ENCODE measurements at places on chromosomes 12 and 14.

- no peak for DNase-seq
Observed at GRCh38 chr12:19033244-19033643, 96.3 kb upstream of the PLEKHA5 start.

- DNase-seq: peak; percentile 28
Observed at GRCh38 chr12:131795690-131796410, 32.3 kb upstream of the MMP17 start.

DNA sequence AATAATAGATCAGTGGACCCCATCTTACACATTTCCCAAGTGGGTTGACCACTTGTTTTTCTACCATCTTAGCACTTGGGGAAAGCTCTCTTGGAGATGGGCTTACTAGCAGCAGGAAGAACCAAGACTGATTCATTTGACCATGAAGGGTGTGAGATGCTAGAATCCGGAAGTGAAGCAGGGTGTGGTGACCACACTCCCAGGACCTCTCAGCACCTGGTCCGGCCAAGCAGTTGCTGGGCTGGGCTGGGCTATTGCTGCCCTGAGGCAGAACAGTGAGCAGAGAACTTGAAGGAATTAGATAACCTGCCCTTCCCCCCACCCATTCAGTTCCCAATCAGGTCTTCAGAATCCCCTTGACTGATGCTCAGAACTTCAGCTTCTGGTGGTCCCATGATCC, 24.4 kb downstream of the ADCY6 start:
- DNase-seq: no peak

- no peak for DNase-seq
Observed at GRCh38 chr12:109741970-109742703, 28.5 kb downstream of the FAM222A start.

GRCh38 chr12:109679501-109680263, 33.9 kb upstream of the FAM222A start:
- DNase-seq: no peak

- DNase-seq: no peak
Observed at GRCh38 chr12:124992874-124993625, 395 bp upstream of the BRI3BP start.

DNA sequence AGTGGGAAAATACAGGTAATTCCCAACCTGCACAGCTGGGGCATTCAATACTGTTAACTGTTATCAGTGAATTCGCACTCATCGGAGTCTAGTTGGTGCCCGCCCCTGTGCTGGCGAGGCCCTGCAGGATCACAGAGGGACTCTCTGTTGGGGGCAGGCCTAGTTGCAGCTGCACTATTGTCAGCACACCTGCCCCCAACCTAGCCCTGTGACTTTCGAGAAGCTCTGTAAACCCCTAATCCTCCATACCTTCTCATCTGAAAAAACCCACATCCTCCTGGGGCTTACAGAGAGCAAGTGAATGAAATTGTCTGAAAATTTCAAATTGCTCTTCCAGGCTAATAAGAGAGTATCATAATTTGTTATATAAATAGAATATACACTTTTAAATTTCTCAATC, 132.2 kb upstream of the NUDT4 start:
- DNase-seq: no peak

- DNase-seq: no peak
Observed at GRCh38 chr14:94407906-94408305, 19.5 kb upstream of the SERPINA1 start.

- DNase-seq: no peak
Observed at GRCh38 chr12:57614948-57615500, 3.8 kb downstream of the ARHGEF25 start.

GRCh38 chr12:40946612-40947194, 241.4 kb upstream of the PDZRN4 start:
- DNase-seq: no peak

DNA sequence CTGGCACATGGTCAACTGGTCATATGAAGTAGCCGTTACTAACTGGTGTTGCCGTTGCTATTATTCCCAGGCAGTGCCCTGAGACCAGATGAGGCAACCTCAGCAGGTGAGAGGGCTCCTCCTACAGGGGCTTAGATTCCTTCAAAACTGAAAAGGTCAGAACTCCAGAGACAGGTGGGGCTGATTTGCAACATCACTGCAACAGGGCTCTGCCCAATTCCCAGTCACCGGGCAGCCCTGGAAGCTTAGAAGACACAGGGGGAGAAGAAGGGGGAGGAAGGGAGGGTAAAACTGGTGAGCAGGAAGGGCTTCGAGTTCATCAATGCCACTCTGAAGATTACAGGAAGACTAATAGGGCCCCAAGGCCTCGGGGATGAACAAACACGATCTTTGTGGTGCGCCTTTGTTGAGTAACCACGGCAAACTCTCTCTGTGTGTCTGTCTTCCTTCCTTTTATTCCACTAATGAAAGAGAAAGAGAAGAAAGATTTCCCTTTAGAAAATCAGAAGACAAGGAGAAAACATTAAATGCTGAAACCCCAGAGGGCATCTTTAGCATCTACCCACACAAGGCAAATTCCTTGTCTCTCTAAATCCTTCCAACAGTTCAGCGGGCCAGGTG, 749.1 kb upstream of the TBX3 start:
- DNase-seq: no peak

GRCh38 chr12:122042910-122043309, 21.2 kb downstream of the BCL7A start:
- no peak for DNase-seq

- DNase-seq: no peak
Observed at GRCh38 chr14:85325134-85326017, 204.6 kb upstream of the FLRT2 start.

- no peak for DNase-seq
Observed at GRCh38 chr14:103518422-103519042, 4.1 kb downstream of the CKB start.

DNA sequence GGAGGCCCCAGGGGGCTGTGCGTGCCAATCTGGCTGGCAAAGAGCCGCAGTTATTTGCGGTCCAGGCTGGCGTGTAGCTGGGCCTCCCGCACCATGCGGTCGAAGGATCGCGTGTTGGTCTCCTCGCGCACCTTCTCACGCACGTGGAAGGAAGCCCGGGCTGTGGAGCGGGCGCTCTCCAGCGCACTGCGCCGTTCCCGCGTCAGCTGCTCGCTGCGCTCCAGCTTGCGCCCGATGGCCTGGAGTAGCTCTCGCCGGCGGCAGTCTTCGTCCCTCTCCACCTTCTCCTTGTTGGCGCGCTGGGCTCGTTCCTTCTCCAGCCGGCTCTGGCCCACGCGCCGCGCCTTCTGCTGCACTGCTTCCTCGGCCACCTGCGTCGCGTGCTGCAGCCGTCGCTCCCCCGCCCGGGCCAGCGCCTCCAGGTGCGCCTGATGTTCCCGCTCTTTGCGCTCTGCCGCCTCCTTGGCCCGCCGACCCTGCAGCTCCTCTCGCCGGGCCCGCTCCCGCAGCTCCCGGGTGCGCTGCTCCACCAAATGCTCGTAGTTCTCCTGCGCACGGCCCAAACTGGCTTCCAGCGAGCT, 3.1 kb downstream of the CCDC177 start:
- DNase-seq: no peak

GRCh38 chr12:90618586-90618985, 336.4 kb downstream of the CCER1 start:
- no peak for DNase-seq

DNA sequence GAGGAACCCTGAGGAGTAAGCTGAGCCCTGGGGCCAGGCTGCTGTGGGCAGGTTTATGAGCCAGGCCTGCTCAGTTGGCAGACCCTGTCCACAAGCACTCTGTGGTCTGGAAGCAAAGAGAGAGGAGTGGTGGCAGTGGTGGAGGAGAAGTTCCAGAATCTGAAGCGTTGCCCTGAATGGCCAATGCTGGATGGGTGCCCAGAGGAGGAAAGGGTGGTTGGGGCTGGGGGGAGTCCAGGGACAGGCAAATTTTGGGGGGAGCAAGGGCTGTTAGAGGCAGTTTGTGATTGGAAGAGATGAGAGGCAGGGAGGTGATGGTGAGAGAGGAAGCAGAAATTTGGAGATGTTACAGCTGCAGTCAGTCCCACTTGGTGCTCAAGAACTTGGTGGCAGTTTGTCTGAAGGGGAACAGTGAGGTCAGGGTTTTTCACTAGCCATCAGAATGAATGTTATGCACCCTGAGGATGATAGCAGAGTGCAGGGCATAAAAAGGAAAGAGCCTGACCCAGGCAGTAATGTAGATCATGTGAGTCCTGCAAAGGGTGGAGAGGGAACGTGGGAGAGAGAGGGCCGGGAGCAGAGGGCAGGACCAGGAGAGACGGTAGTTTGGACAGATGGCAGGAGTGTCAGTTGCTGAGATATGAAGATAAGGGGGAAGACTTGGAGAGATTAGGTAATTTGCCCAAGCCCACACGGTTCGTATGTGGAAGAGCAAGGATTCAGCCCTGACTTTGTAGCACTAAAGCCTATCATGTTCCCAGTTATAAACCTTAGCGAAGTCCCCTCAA, 51.2 kb downstream of the GALNT8 start:
- no peak for DNase-seq

GRCh38 chr12:43848786-43849185, 12.9 kb downstream of the TMEM117 start:
- no peak for DNase-seq

DNA sequence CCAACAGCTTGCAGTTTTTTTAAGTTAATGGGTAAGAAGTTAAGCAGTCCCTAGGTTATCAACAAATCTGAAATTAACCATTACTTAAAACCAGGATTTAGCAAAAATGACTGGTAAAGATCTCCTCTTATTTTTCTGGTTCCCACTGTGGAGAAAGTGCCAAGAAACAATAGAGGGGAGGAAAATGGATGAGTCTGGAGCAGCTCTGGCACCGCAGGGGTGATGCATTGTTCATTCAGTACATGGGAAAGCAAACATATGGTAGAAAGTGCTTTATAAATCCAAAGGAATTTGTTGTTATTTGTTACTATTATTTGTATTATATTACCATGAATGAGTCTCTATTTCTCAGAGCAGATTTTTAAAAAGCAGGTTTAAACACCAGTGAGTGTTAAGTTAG, 92.2 kb downstream of the DYRK2 start:
- no peak for DNase-seq

GRCh38 chr12:6533923-6534694, at the start of gene GAPDH:
Gene GAPDH (plus strand): TSS chr12:6534517. CDS start chr12:6534833, 316 bp downstream.
- peak; percentile 85 for DNase-seq

DNA sequence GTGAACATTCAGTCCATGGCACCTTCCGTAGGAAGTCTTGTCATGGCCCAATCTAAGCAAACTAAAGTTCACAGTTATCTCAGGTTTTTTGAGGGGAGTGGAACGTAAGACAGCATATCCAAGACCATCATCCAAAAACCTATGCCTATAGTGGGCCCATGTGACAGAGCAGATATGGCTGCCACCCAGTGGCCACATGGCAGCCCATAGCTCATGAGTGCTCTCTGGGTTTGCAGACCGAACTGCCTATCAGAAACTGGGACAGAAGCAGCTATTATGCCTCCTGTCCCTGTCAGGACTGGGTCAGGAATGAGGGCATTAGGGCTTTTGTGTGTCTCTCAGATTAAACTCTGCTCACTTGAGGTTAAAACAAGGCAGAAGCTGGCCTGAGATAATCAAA, 503.7 kb downstream of the NRXN3 start:
- DNase-seq: no peak

GRCh38 chr12:29041621-29042020, 107.5 kb upstream of the FAR2 start:
- no peak for DNase-seq

- no peak for DNase-seq
Observed at GRCh38 chr12:13195785-13196129, 769 bp upstream of the EMP1 start.

DNA sequence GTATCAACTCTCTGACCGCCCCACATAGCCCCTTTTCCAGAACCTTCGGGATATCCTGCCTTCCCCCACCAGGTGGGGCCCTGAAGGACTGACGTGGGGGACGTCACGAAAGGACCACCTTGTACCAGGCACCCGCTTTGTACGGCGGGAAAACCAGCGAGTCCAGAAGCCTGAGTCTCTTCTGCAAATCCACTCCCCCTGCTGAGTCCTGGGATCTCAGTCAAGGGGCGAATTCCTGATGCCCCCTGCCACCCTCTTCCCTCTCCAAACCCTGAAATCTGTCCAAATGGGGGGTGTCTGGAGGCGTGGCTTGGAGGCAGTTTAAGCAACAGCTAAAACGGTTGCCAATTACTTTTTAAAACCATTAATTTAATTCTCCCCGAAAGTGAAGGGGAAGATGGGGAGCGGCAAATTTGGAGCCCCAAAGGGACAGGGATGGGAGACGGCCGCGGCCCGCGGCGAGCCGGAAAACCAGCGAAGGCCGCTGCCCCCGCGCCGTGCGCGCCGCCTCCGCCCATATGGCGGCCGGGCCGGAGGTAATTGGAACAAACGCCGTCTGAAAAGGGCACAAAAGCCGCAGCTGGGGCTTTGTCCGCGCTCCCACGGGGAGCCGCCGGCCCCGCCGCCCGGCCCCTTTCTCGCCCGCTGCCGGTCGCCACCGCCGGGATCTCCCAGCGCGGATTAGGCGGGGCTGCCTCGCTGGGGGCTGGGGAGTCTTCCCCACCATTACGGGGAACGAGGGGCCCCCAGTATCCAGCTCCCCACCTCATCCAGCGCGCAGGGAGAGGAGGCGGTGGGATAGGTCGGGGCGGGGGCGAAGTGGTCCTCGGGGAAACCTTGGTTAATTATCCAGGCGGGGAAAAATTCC, 6.6 kb downstream of the LHX5 start:
- no peak for DNase-seq

GRCh38 chr12:46266382-46266791, 2.5 kb downstream of the SLC38A1 start:
- DNase-seq: no peak

- no peak for DNase-seq
Observed at GRCh38 chr14:95667249-95667693, 19.0 kb upstream of the TCL1B start.

DNA sequence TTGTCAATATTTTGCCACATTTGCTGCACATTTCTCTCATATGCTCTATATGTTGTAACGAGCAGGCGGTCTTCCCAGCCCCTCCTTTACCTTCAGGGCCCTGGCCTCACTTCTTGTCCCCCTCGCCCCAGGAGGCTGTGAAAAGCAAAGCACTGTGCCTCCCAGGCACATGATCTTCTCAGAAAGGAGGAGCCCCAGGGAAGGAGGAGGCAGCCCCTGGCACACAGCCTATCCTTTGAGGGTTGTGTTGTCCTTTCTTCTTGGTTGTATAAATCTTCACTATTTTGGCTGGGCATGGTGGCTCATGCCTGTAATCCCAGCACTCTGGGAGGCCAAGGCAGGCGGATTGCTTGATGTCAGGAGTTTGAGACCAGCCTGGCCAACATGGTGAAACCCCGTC, 77.0 kb downstream of the PPP2R5C start:
- DNase-seq: no peak

All from breast epithelium (tissue), 4 donors.